ENCODE measurements at places on chromosomes 12 and 14.

DNA sequence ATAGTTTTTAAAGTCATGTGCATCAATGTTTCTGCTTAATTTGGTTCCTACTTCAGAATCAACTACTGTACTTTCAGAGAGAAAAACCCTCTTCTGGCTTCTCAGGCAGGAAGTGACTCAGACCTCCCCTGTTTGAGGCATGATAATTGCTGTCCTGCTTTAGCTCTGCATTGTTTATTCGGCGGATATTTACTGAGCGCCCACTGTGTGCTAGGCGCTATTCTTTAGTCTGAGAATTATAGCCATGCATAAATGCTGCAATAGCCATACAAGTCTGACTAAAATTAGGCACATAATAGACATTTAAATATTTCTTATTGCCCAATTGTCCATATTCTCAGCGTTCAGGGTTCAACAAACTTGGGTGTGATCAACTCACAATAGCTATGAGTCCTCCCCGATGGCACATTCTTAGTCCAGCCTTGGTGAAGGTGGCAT lies 6.1 kb upstream of the AMIGO2 start:
- peak; percentile 57 for DNase-seq

- no peak for DNase-seq
Measured at GRCh38 chr12:128970941-128971340, 117.7 kb downstream of the GLT1D1 start.

DNA sequence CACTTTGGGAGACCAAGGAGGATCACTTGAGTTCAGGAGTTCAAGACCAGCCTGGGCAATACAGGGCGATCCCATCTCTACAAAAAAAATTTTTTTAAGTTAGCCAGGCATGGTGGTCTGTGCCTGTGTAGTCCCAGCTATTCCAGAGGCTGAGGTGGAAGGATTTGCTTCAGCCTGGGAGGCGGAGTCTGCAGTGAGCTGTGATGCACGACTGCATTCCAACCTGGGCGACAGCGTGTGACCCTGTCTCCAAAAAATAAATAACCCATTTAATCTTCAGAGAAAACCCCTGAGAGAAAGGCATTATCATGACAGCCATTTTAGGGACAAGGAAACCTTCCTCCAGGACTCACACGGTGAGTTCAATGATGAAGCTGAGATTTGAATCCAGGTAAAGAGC lies 3.7 kb upstream of the FKBP4 start:
- no peak for DNase-seq

DNA sequence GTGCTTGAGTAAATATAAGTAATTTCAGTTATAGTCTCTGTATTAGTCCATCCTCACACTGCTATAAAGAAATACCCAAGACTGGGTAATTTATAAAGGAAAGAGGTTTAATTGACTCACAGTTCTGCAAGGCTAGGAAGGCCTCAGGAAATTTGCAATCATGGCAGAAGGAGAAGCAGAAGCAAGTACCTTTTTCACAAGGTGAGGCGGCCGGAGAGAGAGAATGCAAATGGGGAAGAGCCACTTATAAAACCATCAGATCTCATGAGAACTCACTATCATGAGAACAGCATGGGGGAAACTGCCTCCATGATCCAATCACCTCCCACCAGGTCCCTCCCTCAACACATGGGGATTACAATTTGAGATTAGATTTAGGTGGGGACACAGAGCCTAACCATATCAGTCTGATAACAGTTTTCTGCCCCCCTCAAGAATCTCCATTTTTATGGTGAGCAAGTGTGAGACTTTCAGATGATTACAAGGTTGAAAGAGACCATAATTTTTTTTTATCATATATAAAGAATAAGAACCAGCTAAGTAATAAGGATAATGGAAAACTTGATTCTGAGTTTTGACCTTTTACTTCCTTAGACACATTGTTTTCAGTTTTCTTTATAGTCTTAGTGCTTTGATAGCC lies 35.6 kb downstream of the LEMD3 start:
- no peak for DNase-seq

- no peak for DNase-seq
Measured at GRCh38 chr12:29207120-29207519, 58.0 kb downstream of the FAR2 start.

DNA sequence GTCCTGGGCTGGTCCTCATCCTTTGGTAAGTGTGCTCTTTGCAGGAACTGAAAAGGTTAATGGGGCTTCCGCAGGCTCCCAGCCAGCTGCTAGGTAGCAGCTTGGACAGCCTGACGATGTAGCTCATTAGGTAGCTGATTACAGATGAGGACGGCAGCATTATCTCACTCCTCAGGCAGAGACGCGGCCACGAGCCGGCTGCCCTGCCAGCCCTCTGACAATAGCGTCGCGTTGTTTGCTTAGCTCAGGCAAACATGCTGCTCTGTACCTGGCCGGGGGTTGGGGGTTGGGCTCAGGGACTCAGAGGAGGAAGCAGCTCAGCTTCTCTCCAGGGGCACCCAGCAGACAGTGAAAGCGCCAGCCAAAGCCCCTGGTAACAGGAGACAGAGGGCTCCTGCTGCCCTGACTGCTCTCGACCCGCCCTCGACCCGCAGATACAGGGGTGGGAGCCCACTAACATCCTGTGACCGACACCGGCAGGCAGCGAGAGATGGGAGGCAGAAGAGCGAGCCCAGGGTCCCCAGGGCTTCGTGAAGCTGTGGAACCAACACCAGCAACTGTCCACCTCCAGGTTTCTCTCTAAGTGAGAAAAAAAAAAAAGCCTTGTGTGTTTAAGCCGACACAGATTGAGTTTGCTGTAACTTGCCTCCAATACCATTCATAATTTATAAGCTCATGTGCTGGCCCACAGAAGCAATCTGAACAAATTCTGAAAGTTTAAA lies 53.4 kb upstream of the DLK1 start:
- DNase-seq, result no peak

DNA sequence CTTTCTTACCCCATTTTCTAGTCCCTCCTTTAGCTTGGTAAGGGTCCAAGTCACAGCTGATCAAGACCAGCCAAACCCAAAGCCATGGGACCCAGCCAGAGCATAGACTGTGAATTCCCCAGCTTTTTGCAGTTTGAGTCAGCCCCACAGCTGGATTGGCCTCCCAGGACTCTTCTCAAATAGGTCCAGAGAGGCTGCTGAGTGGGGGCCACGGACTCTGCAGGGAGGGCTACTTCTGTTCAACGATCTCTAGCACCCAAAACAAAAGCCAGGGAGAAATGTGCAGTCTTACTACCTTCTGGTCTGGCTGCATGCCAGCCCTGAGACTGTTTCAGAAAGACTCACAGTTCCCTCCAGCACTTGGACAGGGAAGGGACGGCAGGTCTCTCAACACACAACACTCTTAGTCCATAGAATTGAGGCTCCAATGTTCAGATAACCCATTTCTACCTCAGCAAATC lies 1.6 kb downstream of the VDR start:
- DNase-seq, result peak; percentile 9

DNA sequence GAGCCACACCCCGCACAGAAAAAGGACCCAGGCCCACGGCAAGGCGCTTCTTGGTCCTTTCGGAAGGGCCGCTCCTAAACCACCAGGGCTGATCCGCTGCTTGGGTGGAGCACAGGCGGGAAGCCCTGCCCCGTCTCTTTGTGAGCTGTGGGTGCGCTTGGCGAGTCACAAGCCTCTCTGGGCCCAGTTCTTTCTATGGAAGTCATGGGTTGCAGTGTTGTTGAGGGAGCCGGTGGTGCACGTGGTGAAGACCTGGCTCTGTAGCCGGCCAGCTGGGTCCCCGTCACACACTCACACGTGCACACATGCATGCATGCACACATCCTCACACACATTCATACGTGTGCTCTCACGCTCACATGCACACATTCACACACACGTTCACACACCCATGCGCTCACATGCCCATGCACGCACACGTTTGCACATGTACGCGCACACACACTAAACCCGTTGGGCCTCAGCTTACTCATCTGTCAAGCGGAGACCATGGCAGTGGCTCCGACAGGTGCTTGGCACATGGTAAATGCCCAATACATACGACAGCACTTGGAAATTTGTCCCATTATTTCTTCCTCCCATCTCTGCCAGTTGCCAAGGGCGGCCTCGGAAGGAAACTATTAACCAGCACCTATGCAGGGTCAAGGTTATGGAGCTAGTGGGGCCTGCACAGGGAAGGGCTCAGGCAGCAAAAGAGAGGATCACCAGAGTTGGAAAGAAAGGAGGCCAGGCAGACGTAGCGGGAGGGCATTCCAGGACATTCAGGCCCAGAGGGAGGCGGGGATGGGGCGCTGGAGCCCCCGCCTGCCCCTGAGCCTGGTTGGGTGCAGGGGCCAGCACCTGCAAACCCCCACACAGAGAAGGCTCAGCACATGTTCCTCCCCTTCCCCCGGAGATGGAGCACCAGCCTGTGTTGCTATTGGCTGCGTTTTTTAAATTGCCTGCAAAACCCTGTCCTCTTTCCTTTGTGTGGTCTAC lies 96.9 kb downstream of the SETD3 start:
- DNase-seq, result no peak

GRCh38 chr12:7127916-7128626 lies 618 bp downstream of the RBP5 start:
- no peak for DNase-seq

GRCh38 chr14:80536456-80536855 lies 325.2 kb upstream of the DIO2 start:
- DNase-seq, result no peak

GRCh38 chr14:83425138-83425537 lies 1891.5 kb upstream of the SEL1L start:
- no peak for DNase-seq

- DNase-seq, result peak; percentile 28
Measured at GRCh38 chr12:126784328-126784921, 1482.5 kb upstream of the TMEM132C start.

- DNase-seq, result no peak
Measured at GRCh38 chr12:108173160-108173559, 44.1 kb downstream of the WSCD2 start.

DNA sequence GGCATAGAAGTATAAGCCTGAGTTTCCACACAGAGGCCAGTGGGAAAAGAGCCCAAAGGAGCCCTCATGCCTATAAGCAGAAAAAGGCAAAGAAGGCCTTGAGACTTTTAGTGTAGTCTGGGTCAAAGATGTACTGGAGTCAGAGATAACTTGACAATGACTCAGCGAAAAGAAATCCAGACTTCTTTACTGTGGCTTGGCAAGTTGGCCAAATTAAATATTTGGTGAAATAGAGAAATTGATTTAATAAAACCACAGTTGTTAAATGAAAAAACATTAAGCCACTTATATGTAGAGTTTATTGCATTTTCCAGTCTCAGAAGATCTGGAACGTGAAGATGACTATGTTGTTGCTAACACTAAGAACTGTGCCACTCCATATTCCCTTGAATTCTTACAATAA lies 105.1 kb downstream of the TMTC3 start:
- DNase-seq, result peak; percentile 90

DNA sequence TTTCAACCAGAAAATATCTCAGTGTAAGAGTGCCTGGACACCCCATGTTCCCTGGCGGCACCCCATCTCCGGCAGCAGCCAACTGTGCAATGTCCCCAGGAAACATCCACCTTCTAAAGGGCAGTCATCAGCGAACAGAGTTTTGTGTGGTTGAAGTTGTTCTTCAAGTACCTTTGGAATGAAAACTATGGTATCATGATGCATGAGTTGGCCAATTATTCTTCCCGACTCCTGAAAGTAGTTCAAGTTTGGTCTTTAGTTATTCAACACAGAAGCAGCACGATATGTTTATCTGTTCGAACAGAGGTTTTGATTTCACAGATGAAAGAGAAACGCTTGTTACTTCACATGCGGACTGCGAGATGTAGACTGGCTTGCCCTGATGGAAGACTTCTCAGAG lies 21.1 kb upstream of the TTC7B start:
- DNase-seq, result no peak

GRCh38 chr14:71021347-71022011 lies 114.2 kb downstream of the PCNX1 start:
- DNase-seq, result no peak

DNA sequence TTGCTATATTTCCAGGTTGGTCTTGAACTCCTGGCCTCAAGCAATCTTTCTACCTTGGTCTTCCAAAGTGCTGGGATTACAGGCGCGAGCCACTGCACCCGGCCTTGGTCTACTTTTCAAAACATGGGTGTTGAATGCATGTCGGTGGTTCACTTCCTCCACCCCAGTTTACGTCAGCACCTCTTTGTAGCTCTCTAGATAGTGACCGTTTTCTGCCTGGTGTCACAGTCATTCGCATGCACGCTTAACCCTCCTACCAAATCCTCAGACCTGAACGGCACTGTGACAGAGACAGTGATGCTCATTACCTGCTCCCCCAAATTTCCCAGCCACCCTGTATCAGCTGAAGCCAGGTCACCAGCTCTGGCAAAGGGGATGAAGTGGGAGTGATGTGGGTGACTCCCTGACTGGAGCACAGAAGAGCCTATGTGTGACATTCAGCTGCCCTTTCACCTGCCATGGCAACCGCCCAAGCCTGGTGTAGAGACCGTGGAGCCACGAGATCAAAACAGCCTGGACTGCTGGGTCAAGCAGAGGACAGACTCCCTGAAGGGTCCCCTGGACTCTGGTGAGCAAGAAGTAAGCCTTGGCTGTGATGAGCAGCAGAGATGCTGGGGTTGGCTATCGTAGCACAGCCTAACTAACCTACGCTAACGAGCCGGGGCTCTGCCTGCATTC lies 66.2 kb upstream of the GPR68 start:
- DNase-seq, result no peak

GRCh38 chr14:56666716-56667115 lies 87.1 kb downstream of the TMEM260 start:
- DNase-seq, result peak; percentile 54

DNA sequence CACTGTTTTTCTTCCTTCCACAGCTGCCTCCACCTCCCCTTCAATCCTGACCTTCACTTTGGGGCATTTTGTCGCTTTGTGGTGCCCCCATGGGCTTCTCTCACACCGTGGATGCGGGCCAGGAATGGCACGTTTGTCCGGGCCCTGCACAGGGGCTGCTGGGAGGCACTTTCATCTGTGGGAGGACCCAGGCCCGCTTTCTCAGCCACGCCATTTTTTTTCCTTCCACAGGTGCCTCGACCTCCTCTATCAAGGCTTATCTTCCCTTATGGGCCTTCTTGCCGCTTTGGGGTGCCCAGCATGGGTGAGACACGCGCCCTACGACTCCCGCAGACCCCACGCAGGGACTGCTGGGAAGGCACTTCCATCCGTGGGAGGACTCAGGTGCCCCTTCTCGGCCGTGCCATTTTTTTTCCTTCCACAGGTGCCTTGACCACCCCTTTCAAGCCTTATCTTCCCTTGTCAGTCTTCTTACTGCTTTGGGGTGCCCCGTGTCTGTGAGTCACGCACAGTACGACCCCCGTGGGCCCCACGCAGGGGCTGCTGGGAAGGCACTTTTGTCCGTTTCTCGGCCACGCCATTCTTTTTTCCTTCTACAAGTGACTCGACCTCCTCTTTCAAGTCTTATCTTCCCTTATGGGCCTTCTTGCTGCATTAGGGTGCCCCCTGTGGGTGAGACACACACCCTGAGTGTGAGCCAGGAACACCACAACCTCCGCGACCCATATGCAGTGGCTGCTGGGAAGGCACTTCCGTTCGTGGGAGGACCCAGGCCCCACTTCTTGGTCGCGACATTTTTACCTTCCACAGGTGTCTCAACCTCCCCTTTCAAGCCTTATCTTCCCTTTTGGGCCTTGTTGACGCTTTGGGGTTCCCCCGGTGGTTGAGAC lies 270.7 kb downstream of the ALG10 start:
- no peak for DNase-seq

- DNase-seq, result no peak
Measured at GRCh38 chr12:32789446-32789845, 33.7 kb upstream of the YARS2 start.
